ENCODE measurements at places on chromosomes 12 and 14. TPM values are rescaled to one million over a fixed set of nuclear protein-coding genes. Genes with fewer than 3 reads are reported as not detected.

MYF6 gene
- not detected for total RNA-seq

CEBPE gene
- not detected for total RNA-seq

CMA1 gene
- total RNA-seq = not detected

SMOC1 gene
- 0.14 TPM for total RNA-seq

ALDH2 gene
- total RNA-seq = 170 TPM

FAM90A1 gene
- 0.34 TPM for total RNA-seq

GPR84 gene
- total RNA-seq = not detected

LYZ gene
- total RNA-seq = 16.9 TPM

AQP6 gene
- total RNA-seq = not detected

ASIC1 gene
- total RNA-seq = 17.8 TPM

KRT75 gene
- not detected for total RNA-seq

KIF26A gene
- 5.5 TPM for total RNA-seq

PPFIA2 gene
- not detected for total RNA-seq

WBP11 gene
- 184 TPM for total RNA-seq

BLOC1S1 gene
- 59.4 TPM for total RNA-seq

LUM gene
- total RNA-seq = 4.5 TPM

SERPINA3 gene
- 1.3 TPM for total RNA-seq

PMEL gene
- 7.8 TPM for total RNA-seq

IL31 gene
- not detected for total RNA-seq

DLGAP5 gene
- total RNA-seq = 54.1 TPM

CCDC196 gene
- not detected for total RNA-seq

USP15 gene
- 42.9 TPM for total RNA-seq

CCNT1 gene
- 53.1 TPM for total RNA-seq

RASSF9 gene
- total RNA-seq = 0.20 TPM

CLEC6A gene
- not detected for total RNA-seq

BEGAIN gene
- not detected for total RNA-seq

HOXC12 gene
- 9.4 TPM for total RNA-seq

IFNG-AS1 gene
- total RNA-seq = not detected

P2RX7 gene
- total RNA-seq = not detected

C3AR1 gene
- total RNA-seq = not detected

MANSC4 gene
- not detected for total RNA-seq

CLSTN3 gene
- 44.3 TPM for total RNA-seq

TMEM132D gene
- not detected for total RNA-seq

DHRS1 gene
- total RNA-seq = 15.6 TPM

SERPINA10 gene
- 7.3 TPM for total RNA-seq

SIX6 gene
- not detected for total RNA-seq

ENDOU gene
- total RNA-seq = 0.43 TPM

SMIM41 gene
- total RNA-seq = not detected

MTA1 gene
- total RNA-seq = 158 TPM

MUCL1 gene
- not detected for total RNA-seq

MMP17 gene
- total RNA-seq = 3.6 TPM

CYP27B1 gene
- 7.1 TPM for total RNA-seq

AMN gene
- 70.7 TPM for total RNA-seq

TEAD4 gene
- 97.8 TPM for total RNA-seq

SLC6A13 gene
- 1.3 TPM for total RNA-seq

Measured in Caco-2 (cell line).